ENCODE measurements at places on chromosomes 16 and 17.

DNA sequence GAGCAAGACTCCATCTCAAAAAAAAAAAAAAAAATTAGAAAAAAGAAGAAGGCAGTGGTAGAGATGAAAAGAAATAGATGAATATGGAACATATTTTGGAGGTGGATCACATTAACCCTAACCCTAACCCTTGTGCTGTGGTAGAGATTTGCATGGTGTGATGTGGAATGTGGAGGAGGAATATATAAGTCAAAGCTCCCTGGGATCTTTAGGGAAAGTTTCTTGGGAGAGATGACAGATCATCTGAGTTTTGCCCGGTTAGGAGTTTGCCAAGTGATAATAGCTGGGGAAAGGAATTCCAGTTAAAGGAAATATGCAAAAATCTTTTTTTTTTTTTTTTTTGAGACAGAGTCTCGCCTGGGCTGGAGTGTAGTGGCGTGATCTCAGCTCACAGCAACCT is 13.0 kb upstream of the BLMH start:
- DNase-seq, result no peak

DNA sequence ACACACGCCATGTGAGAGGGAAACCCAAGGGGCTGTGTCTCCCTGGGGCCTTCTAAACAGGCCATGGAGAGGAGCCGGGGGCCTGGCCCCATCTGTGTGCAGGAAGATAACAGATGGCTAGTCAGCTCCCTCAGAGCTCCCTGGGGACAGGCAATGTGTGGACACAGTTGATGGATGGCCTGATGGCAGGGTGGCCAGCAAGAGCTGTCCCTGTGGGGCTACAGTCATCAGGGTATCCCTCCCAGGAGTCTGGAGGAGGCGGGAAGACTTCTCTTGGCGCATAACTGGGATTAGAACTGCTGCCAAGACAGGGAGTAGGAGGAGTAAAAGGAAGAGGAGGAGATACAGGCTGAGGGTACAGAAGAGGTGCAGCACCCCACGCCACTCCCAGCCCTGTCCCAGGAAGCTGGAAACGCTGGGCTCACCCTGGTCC is 17.3 kb downstream of the MYO18A start:
- no peak for DNase-seq

GRCh38 chr17:39995438-39995837 is 14.8 kb downstream of the PSMD3 start:
- DNase-seq, result no peak

DNA sequence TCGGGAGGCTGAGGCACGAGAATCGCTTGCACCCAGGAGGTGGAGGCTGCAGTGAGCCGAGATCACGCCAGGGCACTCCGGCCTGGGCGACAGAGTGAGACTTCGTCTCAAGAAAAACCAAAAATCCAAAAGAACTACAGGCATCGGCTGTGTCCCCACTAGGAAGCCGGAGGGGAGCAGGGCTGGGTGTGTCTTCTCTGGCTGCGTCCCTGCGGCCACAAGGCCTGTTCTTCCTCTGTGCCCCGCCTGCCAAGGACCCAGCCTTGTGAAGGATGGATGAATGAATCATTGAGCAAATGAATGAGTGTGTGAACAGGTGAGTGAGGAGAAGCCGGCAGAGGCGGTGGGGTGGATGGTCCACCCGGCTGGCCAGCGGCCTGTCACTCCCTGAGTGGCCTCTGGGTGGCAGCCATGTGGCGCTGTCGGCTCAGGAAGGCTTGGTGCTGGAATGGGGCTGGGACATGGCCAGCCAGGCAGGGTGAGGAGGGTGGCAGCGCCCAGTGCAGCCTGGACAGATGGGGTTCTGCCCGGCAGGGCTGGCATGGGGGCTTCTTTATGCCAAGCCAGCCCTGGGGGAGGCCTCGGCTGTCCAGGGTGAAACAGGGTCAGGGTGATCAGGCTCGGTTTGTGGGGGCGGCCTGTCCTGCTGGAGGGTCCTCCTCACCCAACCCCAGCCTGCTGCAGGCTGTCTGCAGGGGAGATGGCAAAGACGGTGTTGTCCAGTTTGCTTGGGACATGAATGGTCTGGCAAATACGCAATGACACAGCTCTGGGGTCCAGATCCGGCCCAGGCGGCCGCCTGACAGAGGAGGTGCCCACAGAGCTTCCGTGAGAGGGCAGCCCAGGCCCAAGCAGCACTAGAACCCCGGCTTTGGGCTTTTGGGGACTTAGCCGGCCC is 21.7 kb downstream of the SLC25A10 start:
- DNase-seq, result no peak

GRCh38 chr17:78342449-78343186 is 17.3 kb downstream of the SOCS3 start:
- no peak for DNase-seq

DNA sequence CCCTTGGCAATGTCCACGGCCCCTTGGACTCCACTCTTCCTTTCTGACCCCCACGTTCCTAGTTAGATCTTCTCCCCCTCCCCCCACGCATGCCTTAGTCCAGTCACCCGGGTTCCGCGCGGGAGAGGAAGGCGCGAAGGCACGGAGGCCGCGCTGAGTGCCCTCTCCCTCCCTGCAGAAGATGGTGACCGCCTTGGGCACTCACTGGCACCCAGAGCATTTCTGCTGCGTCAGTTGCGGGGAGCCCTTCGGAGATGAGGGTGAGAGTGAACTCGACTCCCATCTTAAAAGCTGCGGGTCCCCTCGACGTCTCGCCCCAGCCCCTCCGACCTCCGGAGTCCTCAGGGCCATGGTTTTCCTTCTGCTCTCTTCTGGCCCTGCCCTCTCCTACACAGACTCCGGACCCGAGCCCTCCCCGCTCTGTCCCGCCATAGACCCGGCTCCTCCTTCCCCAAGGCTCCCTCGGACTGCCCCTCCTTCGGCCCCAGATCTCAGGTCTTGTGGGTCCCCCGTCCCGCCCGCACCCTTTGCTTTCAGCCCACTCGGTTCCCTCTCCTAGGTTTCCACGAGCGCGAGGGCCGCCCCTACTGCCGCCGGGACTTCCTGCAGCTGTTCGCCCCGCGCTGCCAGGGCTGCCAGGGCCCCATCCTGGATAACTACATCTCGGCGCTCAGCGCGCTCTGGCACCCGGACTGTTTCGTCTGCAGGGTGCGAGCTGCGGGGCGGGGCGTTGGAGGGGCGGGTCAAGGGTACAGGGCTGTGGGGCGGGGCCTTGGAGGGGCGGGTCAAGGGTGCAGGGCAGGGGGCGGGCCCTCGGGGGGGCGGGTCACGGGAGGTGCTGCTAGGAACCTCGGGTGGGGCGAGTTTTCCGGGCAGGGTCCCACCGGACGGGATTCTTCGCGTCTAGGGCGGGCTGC is 4.6 kb downstream of the TGFB1I1 start:
- DNase-seq, result peak; percentile 86

GRCh38 chr16:54282928-54283724 is 3.5 kb downstream of the IRX3 start:
- no peak for DNase-seq

Data from CD8-positive, alpha-beta T cell (primary cell).